ENCODE measurements at places on chromosomes 12 and 14.
A peak's percentile ranks its signal among the peaks of the same experiment; 100 is the strongest.

- DNase-seq: peak; percentile 80
These were observed 25.5 kb downstream of the SCARB1 start for GRCh38 chr12:124837958-124838803.

DNA sequence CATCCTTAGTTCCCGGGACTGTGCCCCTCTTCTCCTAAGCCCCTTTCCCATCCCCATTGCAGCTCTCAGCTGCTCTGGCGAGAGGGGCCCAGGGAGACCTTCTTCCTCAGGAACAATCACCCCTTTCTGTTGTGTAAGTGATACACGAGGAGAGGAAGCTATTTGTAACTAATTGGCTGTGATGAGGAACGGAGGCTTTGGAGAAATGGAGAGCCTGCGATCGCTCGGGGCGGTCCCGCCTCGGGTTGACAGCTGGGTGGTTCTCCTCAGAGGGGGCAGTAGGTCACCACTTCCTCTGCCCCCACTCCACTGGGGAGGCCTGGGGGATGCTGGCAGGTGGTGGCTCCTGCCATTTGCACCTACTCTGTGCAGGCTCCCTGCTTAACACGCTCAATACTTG lies 6.6 kb upstream of the PGF start:
- no peak for DNase-seq

- peak; percentile 1 for DNase-seq
These were observed 187.2 kb upstream of the NEDD1 start for GRCh38 chr12:96719660-96720362.

GRCh38 chr12:84594157-84594556 lies 318.4 kb downstream of the SLC6A15 start:
- DNase-seq: no peak

- no peak for DNase-seq
These were observed 2.7 kb upstream of the SIVA1 start for GRCh38 chr14:104750056-104750752.

DNA sequence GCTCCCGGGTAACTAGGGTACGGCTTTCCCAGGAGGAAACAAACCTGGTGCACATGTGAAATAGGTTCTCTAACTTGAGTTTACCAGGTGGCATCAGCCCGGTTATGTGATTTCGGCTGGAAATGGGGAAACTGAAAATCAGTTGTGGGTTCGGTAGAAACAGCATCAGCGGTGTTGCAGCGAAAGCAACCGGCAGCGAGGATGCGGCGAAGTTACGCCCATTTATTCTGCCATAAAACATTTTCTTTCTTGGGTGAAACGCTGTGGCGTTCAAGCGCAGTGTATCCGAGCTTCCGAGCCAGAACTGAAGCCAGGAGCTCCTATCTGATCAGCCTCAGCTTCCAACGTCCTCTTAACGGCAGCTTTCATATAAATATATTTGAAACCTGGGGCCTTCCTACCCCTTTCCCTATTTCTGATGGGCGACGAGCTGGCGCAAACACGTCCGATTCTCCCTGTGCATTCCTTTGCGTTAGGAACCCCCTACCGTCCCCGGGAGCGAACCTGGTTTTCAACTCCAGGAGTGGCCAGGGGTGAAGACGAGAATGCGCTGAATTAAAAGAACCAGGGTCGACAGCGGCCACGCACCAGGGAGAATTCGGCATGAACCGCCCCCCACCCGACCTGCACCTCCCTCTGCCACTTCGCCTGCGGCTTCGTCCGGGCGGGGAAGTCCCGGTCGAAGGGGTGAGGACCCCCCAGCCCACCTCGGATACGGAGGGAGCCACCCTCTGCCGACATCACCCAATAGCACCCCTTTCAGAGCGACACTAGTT lies 1.6 kb downstream of the DPF3 start:
- DNase-seq: no peak

DNA sequence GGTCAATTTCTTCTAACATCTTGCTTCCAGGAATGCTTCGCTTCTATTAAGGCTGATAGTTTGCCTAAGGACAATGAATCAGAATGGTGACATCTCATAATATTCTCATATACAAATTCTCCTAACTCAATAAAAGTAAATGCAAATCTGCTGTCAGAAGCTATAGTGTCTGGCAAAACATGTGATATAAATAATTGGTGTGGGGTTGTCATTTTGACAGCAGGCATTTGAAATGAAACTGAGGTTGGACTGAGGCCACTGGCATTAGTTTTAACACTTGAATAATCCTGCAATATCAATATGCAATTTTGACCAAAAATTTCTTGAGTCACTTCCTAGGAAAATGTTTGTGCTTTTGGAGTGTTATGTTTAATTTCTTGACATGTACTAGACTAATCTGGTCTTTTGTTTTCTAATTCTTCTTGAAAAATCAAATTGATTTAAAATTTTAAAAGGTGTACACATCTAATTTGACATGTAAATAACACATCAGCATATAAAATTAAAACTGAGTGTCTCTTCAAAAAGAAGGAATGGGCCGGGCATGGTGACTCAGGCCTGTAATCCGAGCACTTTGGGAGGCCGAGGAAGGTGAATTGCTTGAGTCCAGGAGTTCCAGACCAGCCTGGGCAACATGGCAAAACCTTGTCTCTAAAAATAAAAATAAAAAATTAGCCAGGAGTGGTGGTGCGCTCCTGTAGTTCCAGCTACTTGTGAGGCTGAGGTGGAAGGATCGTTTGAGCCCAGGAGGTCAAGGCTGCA lies 92.3 kb upstream of the BTG1 start:
- no peak for DNase-seq

GRCh38 chr14:77830692-77831091 lies 30.8 kb downstream of the ADCK1 start:
- DNase-seq: no peak

DNA sequence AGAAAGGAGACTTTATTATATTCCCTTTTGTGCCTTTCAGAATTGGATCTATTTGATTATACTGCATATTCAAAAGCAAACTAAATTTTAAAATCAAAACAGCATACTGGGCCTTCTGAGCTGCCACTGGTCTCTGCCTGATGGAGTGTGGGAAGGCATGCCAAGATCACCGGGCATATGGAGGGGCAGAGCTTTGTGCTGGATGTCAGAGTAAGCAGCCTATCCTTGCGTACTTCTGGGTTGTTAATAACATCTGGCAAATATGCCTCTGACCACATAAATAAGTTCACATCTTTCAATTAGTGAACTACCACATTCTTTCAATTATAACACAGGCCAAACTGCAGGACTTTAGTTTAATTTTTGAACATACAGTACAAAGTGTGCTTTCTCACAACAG lies 18.3 kb downstream of the MLH3 start:
- no peak for DNase-seq
